ENCODE measurements at places on chromosomes 6 and 20. TPM values are rescaled to one million over a fixed set of nuclear protein-coding genes. Genes with fewer than 3 reads are reported as not detected.

RAB32 gene
- 115 TPM for total RNA-seq

RNF39 gene
- total RNA-seq, result not detected

ENPP1 gene
- 16.3 TPM for total RNA-seq

RWDD2A gene
- total RNA-seq, result 5.4 TPM

ACTL10 gene
- total RNA-seq, result 2.2 TPM

PTCHD4 gene
- total RNA-seq, result 6.5 TPM
